Stimulated activated CD4-positive, alpha-beta T cell treated with anti-CD3 and anti-CD28 coated beads, Interleukin-4, amount 100 ng/mL, for 1 hour (primary cell): ENCODE measurements at places on chromosomes 12 and 14.

GRCh38 chr12:49019443-49020324 lies 1.1 kb upstream of the PRKAG1 start:
- DNase-seq: peak; percentile 43

GRCh38 chr12:16346958-16347357 lies 487 bp upstream of the MGST1 start:
- no peak for DNase-seq

GRCh38 chr12:93219947-93220346 lies 157.8 kb upstream of the NUDT4 start:
- DNase-seq: no peak

DNA sequence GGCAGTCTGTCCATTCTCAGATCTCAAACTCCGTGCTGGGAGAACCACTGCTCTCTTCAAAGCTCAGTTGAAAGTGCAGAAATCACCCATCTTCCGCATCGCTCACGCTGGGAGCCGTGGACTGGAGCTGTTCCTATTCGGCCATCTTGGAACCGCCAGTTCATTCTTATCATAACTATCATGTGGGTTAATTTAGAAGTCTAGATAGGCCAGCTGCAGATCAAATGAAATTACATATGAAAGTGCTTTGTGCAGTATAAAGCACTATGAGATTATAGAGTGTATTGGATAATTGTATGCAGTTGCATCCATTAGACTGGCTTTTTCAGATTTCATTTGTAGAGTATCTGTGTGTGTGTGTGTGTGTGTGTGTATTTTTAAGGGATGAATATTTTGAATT lies 57.8 kb downstream of the PRORP start:
- DNase-seq: no peak

GRCh38 chr12:106292339-106292738 lies 10.2 kb upstream of the TCP11L2 start:
- DNase-seq: no peak

GRCh38 chr12:104137001-104137901 lies 759 bp downstream of the NFYB start:
- peak; percentile 52 for DNase-seq

GRCh38 chr12:26699237-26699636 lies 133.8 kb downstream of the ITPR2 start:
- DNase-seq: no peak

DNA sequence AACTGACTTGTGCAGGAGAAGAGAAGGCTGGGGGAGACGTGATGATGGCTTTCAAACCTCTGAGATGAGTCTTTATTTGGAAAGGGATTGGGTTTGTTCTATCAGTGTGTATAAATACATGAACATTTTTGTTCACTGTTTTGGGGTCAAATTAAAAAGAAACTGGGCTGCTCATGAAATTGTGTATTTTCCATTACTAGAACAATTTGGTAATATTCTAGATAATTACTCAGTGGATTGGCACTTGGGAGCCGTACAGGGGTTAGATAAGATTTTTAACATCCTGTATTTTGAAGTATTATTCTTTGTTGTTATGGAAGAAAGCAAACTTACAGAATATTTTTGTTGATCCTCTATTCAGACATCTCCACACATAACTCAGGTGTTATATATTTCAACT lies 340.6 kb downstream of the PRKD1 start:
- DNase-seq: no peak

DNA sequence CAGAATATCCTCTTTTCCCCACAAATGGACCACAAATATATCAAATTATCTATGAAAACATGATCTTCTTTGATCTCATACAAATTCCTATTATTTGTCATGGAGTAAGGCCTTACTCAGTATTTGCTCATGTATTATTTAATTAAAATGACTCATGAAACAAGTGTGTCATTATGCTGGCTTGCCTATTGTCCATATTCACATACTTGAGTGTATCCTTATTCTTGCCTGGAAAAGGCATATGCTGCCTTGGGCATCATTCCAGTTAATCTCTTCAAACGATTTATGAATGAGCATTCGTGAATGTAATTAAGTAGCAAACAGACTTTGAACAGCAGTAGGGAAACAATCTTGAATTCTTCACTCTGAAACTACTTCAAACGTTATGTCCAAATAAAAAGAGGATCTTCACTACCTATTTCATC lies 22.6 kb upstream of the SNRPF start:
- no peak for DNase-seq

- no peak for DNase-seq
Observed at GRCh38 chr12:20184514-20184913, 183.8 kb upstream of the PDE3A start.

- no peak for DNase-seq
Observed at GRCh38 chr14:72745546-72745945, 148.4 kb downstream of the DPF3 start.

GRCh38 chr14:101246894-101247841 lies 314.1 kb upstream of the DIO3 start:
- no peak for DNase-seq

GRCh38 chr12:38138225-38139221 lies 178.1 kb upstream of the ALG10B start:
- DNase-seq: peak; percentile 47

- no peak for DNase-seq
Observed at GRCh38 chr12:53990311-53991076, 5.5 kb downstream of the HOXC10 start.

- no peak for DNase-seq
Observed at GRCh38 chr12:27276275-27276674, 32.2 kb downstream of the STK38L start.
